ENCODE measurements at places on chromosomes 1 and 21. TPM values are rescaled to one million over a fixed set of nuclear protein-coding genes. Genes with fewer than 3 reads are reported as not detected.

GRCh38 chr21:38075833-38076587, 159.8 kb upstream of the KCNJ6 start:
- no peaks in the 10 kb centered on the region for H3K36me3 ChIP-seq
- no peaks in the 10 kb centered on the region for H3K27me3 ChIP-seq
- no peak overlapping the region for H3K4me3 ChIP-seq
- H3K27ac ChIP-seq, result no peak overlapping the region

GNG12 gene
- total RNA-seq, result not detected

GRCh38 chr1:234535763-234536515, 57.0 kb upstream of the TARBP1 start:
- no peaks in the 10 kb centered on the region for H3K36me3 ChIP-seq
- H3K4me1 ChIP-seq, result no peaks in the 10 kb centered on the region
- no peak for DNase-seq
- H3K4me3 ChIP-seq, result no peak overlapping the region

GRCh38 chr21:31403596-31404333, 59.7 kb upstream of the TIAM1 start:
- H3K4me3 ChIP-seq, result no peak overlapping the region
- peaks cover 10% of the 10 kb centered on the region for H3K4me1 ChIP-seq
- no peak for DNase-seq
- no peaks in the 10 kb centered on the region for H3K27me3 ChIP-seq
- no peak overlapping the region for H3K27ac ChIP-seq
- no peaks in the 10 kb centered on the region for H3K36me3 ChIP-seq

- no peak overlapping the region for H3K4me3 ChIP-seq
- H3K36me3 ChIP-seq, result no peaks in the 10 kb centered on the region
- no peak overlapping the region for H3K27ac ChIP-seq
- H3K4me1 ChIP-seq, result no peaks in the 10 kb centered on the region
- H3K27me3 ChIP-seq, result no peaks in the 10 kb centered on the region
- no peak for DNase-seq
Measured at GRCh38 chr21:42086969-42087368, 15.9 kb downstream of the UMODL1 start.

FMO5 gene
- 1.5 TPM for total RNA-seq

DNA sequence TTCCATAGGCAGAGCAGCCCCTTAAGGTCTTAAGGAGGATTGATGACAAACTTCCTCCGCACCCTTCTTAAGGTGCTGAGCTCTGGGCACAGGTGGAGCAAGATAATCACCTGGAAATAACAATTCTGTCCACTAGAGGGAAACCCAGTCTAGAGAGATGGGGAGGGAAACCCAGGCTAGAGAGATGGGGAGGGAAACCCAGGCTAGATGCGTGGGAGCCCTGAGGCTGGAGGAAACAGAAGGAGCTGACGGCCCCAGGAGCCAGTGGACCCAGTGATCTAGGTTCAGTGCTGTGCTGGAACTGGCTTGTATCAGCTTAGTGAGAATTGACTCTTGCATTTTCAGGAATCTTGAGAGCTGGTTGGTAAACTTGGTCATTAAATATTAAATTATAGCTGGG, 17.8 kb upstream of the MYCL start:
- H3K36me3 ChIP-seq, result no peaks in the 10 kb centered on the region
- no peaks in the 10 kb centered on the region for H3K27me3 ChIP-seq
- H3K27ac ChIP-seq, result no peak overlapping the region
- peak; percentile 70 for DNase-seq

DNA sequence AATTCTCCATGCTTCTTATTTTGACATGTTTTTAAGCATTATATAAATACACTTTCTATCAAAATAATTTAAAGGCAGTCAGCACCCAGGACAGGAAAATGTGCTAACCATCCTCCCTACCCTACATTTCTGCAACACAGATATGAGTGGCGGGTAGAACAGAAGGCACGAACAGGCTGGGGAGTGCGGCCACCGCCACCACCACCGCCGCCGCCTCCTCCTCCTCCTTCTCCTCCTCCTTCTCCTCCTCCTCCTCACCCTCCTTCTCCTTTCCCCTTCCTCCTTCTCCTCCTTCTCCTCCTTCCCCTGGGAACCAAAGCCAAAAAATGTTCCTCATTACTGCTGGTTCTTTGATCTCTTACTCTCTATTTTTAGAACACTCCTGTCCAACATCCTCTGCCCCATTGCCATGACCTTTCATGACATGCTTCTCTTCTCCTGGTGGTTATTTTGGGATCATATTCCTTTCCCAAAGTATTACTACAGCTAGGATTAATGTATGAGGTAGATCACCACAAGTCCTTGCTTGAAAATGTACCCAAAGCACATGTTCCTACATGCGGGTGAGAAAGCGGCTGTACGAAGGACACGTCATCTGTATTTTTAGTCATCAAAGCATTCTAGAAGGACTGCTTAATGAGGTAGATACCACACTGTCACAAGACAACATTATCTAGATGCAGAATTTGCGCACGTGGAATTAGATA, 24.5 kb upstream of the CCN1 start:
- no peak overlapping the region for H3K27ac ChIP-seq
- H3K4me1 ChIP-seq, result no peaks in the 10 kb centered on the region

DNA sequence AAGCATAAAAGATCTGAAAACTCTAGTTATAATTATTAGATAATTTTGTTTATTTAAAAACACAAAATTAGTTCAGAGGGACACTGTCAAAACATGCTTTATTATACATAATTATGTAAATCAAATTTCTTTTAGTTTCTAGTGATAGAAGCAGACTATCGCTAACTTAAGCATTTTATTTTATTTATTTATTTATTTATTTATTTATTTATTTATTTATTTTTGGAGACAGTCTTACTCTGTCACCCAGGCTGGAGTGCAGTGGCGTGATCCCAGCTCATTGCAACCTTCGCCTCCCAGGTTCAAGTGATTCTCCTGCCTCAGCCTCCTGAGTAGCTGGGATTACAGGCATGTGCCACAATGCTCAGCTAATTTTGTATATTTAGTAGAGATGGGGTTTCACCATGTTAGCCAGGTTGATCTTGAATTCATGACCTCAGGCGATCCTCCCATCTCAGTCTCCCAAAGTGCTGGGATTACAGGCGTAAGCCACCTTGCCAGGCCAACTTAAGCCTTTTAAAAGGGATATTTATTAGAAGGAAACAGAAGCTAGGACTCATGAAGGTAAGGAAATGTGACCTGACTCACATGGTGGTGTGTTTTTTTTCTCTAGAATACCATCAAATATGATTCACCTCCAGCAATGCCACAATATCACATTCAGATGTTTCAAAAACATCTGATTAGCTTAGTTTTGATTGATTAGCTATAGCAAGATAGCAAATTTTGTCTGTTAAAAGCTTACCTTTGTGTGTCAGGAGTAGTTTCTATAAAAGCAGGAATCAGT, 1357.4 kb upstream of the ADGRL4 start:
- H3K4me3 ChIP-seq, result no peak overlapping the region
- H3K27ac ChIP-seq, result no peak overlapping the region
- H3K27me3 ChIP-seq, result no peaks in the 10 kb centered on the region
- no peak for DNase-seq
- no peaks in the 10 kb centered on the region for H3K36me3 ChIP-seq

- no peaks in the 10 kb centered on the region for H3K36me3 ChIP-seq
- DNase-seq, result no peak
- H3K4me3 ChIP-seq, result no peak overlapping the region
- H3K27me3 ChIP-seq, result no peaks in the 10 kb centered on the region
Measured at GRCh38 chr1:57202241-57202640, 221.6 kb downstream of the DAB1 start.

- no peaks in the 10 kb centered on the region for H3K27me3 ChIP-seq
- H3K4me3 ChIP-seq, result no peak overlapping the region
- no peaks in the 10 kb centered on the region for H3K36me3 ChIP-seq
- DNase-seq, result no peak
- no peaks in the 10 kb centered on the region for H3K4me1 ChIP-seq
Measured at GRCh38 chr21:32162727-32163320, 116.0 kb downstream of the MIS18A start.

GRCh38 chr1:217096200-217096599, 373.0 kb upstream of the ESRRG start:
- H3K4me1 ChIP-seq, result no peaks in the 10 kb centered on the region
- H3K27ac ChIP-seq, result no peak overlapping the region
- no peaks in the 10 kb centered on the region for H3K27me3 ChIP-seq
- H3K4me3 ChIP-seq, result no peak overlapping the region

- no peaks in the 10 kb centered on the region for H3K4me1 ChIP-seq
- H3K27ac ChIP-seq, result no peak overlapping the region
- H3K4me3 ChIP-seq, result no peak overlapping the region
Measured at GRCh38 chr1:204350857-204351573, 8.7 kb downstream of the PLEKHA6 start.

DNA sequence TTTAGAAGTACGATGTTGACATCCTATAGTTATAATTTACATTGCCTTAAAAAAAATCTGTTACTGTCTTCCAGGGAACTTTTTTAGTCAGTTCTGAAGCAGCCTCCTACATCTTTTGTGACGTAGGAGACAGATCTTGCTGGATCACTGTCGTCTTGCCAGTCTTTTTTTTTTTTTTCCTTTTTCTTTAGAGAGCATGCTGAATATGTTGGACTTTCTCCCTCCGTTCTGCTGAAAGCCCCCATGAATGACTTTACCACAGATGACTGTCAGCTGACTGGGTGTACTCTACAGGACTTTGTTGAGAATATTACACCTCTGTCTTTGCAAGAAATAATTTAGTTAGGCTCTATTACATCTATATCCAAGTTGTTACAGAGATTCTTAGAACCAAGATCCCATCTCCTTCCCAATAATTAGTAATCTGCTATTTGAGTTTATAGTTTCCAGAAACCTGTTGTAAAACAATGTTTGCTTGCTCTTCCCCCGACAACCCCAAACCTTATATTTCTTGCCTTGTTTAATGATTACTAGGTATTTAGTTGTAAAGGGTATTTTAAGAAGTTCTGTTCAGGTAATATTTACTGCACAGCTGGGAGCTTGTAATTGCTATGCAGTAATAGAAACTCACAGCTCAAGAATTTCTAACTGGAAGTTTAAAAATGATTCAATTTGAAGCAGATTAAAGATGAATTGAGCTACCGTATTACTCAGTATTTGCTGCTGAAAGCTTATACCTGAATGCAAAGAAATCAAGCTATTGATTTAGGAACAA, 61.8 kb downstream of the RASAL2 start:
- no peaks in the 10 kb centered on the region for H3K36me3 ChIP-seq
- no peak for DNase-seq
- H3K4me3 ChIP-seq, result no peak overlapping the region

ZRANB2 gene
- 159 TPM for total RNA-seq

DNA sequence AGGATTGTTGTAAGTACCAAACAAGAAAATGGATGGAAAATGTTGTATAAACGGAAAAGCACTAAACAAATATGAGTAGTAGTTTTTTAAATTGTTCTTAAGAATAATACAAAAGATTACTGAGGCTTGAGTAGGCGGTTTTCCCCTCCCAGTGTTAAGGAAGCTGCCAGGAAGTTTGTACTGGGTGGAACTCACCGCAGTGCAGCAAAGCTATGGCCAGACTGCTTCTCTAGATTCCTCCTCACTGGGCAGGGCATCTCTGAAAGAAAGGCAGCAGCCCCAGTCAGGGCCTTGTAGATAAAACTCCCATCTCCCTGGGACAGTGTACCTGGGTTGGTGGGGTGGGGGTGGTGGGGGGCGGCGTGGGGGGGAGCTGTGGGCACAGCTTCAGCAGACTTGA, 58.7 kb downstream of the XCL2 start:
- H3K4me3 ChIP-seq, result no peak overlapping the region
- H3K36me3 ChIP-seq, result no peaks in the 10 kb centered on the region
- H3K27me3 ChIP-seq, result no peaks in the 10 kb centered on the region
- no peak overlapping the region for H3K27ac ChIP-seq

GRCh38 chr1:183270541-183271141, 84.6 kb downstream of the LAMC2 start:
- H3K27me3 ChIP-seq, result peaks cover 3% of the 10 kb centered on the region
- no peak overlapping the region for H3K27ac ChIP-seq
- H3K4me1 ChIP-seq, result no peaks in the 10 kb centered on the region
- DNase-seq, result no peak
- H3K4me3 ChIP-seq, result no peak overlapping the region

IL23R gene
- 0.47 TPM for total RNA-seq

CLDN14 gene
- total RNA-seq, result not detected

- no peak for DNase-seq
- H3K36me3 ChIP-seq, result no peaks in the 10 kb centered on the region
- no peak overlapping the region for H3K4me3 ChIP-seq
- H3K27me3 ChIP-seq, result no peaks in the 10 kb centered on the region
Measured at GRCh38 chr1:233459968-233460367, 132.4 kb downstream of the MAP3K21 start.

REN gene
- total RNA-seq, result not detected

DNA sequence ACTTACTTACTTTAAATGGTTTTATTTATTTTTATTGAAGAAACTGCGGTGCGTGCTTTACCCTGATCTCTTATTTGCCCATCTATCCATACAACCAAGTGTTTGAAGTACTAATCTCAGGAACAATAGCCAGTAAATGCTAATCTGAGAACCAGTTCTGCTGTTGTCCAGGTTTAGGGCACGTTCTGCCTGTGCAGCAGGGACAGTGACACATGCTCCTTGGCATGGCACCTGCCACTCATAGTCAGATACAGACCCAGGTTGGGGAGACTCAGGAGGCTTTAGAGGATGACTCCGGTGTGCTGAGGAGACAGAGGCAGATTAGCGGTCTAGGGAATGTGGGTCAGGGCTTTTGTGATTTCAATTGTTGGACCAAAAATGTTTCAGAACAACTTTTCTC, 83.6 kb downstream of the NRIP1 start:
- no peak overlapping the region for H3K27ac ChIP-seq
- H3K4me1 ChIP-seq, result no peaks in the 10 kb centered on the region
- no peaks in the 10 kb centered on the region for H3K36me3 ChIP-seq
- H3K27me3 ChIP-seq, result no peaks in the 10 kb centered on the region

DNA sequence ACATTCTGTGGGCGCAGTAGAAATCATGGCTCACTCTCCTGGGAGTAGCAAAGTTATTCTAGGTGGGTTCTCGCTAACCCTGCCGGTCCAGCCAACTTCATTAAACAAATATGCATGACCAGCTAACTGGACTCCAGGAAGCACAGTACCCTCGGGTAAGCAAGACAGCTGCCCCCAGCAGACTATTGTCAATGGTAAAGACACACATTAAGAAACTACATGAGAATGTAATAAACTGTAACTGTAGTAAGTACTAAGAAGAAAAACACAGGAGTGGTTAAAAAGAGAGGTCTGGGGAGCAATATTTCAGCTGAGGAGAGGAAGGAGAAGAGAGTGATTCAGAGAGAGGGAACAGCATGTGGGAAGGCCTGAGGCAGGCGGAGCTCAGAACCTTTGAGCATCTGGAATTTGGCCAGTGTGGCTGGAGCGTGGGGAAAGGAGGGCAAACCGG, 7.4 kb downstream of the SLC2A5 start:
- no peaks in the 10 kb centered on the region for H3K27me3 ChIP-seq
- no peak overlapping the region for H3K27ac ChIP-seq
- no peak for DNase-seq
- no peaks in the 10 kb centered on the region for H3K4me1 ChIP-seq

GBP6 gene
- total RNA-seq, result 0.23 TPM

DNA sequence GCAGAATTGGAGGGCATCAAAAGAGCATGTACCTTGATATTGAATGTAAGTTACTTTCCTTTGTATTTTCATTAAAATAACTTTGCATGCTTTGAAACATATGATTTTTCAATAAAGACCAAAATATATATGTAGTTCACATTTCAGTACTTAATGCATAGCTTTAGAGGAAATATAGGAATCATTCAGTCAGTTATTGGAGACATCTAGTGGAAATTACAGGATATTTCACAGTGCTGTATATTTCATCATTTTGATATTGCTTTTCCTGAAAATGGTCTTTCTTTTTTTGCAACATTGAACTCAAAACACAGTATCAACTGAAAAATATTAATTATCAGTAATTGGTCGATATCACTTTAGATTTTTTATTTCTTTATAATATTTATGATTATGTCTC, 375.8 kb downstream of the NCAM2 start:
- no peaks in the 10 kb centered on the region for H3K27me3 ChIP-seq
- H3K4me3 ChIP-seq, result no peak overlapping the region
- no peaks in the 10 kb centered on the region for H3K4me1 ChIP-seq
- no peak for DNase-seq
- no peaks in the 10 kb centered on the region for H3K36me3 ChIP-seq

MORN1 gene
- 12.5 TPM for total RNA-seq

Measured in CD4-positive, alpha-beta memory T cell (primary cell).